ENCODE measurements at places on chromosomes 3 and 15.

DNA sequence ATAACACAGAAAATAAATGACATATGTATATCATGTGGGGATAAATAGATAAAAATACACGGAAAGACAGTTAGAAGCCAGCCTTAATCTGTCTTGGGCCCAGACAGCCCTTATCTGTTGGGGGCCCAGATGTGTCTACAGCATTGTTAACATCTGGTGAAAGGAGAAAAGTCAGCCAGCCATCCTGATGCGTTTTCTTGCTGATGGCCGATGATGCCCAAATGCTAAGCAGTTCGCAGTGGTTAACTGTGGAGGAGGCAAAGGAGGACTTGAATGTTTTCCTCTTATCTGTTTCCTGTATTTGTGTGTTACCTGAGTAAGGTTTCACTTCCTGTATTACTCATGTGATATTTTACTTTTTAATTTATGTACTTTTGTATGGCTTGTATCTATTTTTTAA lies 46.2 kb downstream of the NOX5 start:
- no peak for DNase-seq

DNA sequence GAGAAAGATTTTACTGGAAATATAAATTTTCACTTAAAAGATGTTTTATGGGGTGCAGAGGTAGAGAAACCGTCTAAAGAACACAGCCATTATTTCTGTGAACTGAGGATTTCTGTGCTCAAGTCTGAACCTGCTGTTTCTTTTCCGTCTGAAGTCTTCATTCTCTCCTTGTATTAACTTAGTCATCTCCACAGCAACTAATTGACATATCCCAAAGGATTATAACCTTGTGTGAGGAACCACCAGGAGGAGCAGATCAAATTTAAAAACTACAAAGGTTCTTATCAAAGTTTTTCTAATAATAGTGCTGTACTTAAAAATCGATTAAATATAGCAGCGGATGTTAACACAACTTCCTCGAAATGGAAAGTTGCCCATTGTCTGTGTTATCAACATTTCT lies 31.1 kb upstream of the ICE2 start:
- DNase-seq, result no peak

GRCh38 chr3:69579306-69580041 lies 159.8 kb upstream of the MITF start:
- no peak for DNase-seq

- no peak for DNase-seq
These were observed 139.0 kb downstream of the CTNNB1 start for GRCh38 chr3:41338276-41338675.

DNA sequence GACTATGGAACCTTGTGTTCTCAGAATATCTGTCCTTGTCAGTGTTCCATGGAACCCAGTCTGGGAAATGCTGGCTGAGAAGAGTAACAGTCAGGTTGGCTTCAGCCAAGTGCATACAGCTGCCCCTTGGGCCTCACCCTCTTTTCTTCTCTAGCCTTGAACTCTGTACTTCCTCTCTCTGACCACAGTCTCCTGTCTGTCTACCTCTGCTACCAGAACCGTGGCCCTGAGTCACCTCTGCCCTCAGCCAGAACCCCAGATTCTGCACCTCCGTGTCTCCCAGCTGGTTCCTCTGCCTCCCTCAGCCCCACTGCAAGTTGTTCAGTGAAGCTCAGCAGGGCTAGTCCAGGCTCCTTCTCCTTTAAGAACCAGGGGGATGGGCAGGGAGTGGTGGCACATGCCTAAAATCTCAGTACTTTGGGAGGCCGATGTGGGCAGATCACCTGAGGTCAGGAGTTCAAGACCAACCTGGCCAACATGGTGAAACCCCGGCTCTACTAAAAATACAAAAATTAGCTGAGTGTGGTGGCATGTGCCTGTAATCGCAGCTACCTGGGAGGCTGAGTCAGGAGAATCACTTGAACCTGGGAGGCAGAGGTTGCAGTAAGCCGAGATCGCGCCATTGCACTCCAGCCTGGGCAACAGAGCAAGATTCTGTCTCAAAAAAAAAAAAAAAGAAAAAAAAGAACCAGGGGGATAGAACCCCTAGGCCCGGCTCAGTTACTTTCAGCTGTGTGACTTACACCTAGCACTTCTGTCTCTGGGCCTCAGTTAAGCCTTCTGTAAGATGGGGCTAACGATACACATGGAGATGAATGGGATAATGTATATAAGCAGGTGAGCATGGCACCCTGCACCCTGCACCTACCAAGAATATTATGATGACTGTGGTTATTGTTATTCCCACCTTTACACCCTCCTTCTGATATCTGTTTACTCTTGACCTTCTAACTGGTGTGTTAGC lies 24.3 kb upstream of the TATDN2 start:
- DNase-seq, result no peak

DNA sequence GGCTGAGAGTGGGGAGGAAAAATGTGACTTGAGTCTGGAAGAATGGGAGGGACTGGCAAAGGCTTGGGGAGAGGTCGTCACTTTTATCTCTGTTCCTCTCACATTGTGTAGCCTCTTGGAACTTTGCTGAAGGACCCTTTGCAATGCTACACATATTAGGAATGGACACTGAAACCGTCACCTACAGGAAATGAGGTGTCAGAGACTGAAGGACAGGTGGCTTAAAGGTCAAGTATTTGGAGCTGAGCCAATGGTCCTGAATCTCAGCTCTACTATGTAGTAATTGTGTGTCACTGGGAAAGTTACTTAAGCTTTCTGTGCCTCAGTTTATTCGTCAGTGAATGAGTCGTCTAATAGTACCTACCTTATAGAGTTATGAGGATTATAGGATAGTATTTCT lies 14.7 kb downstream of the MCTP2 start:
- DNase-seq, result no peak

- no peak for DNase-seq
These were observed 78.3 kb downstream of the SHQ1 start for GRCh38 chr3:72769758-72770540.

DNA sequence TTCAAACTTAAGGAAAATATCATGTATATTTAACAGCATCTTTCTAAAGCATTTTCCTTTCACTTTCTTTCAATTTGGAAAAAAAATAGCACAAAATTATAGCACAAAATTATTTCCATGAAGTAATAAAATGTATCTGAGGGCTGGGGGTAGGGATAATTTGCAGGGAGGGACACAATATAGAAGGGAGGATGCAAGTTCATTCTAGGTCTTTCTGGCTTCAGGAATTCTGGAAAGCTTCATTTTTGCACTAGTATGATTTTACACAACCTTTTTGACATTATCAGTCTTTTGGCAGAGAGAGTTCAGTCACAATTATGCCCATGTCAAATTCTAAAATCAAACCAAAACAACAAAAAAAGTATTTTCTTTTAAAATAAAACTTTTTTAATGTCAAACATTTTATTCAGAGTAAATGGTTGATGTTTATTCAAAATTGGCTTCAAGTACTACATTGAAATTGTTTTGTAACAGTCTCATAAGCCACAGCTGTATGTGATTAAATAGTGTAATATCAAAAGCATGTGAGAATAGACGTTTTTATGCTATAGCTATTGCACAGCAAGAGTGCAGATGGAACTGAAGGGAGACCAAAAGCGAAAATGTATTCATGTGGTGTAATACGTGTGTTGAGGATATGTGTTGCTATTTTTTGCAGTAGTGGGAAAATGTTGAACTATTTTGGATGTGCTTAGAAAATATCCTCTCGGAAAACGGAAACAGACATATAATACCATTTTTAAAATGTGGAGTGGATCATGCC lies 5.8 kb downstream of the RBMS3 start:
- no peak for DNase-seq

DNA sequence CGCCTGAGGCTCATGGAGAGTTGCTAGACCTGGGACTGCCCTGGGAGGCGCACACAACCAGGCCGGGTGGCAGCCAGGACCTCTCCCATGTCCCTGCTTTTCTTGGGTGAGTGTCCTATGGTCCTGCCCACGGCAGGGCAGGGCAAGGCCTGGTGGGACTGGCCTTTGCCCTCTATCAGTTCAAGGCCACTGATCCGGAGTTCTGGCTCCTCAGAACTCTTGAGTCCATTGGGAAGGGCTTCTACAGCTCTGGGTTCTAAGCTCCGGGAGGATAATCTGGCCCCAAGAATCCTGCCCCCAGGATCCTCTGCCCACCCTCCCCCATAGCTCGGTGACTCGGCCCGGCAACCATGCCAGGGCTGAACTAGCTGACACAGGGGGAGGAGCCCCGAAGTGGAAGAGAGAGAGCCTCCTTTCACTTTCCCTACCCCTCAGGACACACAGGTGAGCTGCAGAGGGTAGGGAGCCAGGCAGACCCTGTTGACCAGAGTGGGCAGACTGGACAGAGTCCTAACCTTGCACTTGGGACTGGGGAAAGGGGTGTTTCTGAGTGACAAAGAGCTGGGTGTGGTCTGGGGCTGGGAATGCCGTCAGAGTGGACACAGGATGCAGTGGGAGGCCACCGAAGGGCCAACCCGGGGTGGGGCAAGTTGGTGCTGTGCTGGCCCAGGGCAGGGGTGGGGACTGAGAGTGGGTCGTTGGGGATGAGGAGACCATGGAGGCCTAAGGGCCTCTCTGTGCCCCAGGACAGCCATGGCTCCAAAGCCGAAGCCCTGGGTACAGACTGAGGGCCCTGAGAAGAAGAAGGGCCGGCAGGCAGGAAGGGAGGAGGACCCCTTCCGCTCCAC lies 664 bp downstream of the PARP3 start:
- no peak for DNase-seq

GRCh38 chr3:143439817-143440216 lies 320.2 kb downstream of the CHST2 start:
- no peak for DNase-seq

DNA sequence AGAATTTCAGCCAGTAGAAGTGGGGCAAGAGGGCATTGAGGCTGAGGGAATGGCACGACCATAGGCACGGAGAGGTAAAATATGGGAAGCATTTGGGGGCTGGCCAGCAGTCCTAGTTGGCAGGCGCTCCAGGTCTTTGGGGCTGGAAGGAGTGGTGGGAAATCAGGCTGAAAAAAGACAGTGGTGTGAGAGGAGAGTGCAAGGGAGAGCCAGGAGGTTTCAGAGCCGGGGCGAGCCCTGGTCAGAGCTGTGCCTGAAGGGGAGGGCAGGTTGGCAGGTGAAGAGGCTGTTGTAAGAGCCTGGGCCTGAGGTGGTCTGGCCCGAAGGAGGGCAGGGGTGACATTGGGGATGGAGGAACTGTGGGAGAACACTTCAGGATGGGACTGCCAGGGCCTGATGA lies 1.6 kb upstream of the IDH3A start:
- no peak for DNase-seq

GRCh38 chr3:8767667-8768363 lies 1.6 kb downstream of the OXTR start:
- peak; percentile 26 for DNase-seq

GRCh38 chr3:152555666-152556291 lies 279.2 kb upstream of the P2RY1 start:
- no peak for DNase-seq

- peak; percentile 2 for DNase-seq
These were observed 61.4 kb upstream of the IMPG2 start for GRCh38 chr3:101381809-101382208.

GRCh38 chr3:40961104-40961857 lies 238.0 kb upstream of the CTNNB1 start:
- no peak for DNase-seq

DNA sequence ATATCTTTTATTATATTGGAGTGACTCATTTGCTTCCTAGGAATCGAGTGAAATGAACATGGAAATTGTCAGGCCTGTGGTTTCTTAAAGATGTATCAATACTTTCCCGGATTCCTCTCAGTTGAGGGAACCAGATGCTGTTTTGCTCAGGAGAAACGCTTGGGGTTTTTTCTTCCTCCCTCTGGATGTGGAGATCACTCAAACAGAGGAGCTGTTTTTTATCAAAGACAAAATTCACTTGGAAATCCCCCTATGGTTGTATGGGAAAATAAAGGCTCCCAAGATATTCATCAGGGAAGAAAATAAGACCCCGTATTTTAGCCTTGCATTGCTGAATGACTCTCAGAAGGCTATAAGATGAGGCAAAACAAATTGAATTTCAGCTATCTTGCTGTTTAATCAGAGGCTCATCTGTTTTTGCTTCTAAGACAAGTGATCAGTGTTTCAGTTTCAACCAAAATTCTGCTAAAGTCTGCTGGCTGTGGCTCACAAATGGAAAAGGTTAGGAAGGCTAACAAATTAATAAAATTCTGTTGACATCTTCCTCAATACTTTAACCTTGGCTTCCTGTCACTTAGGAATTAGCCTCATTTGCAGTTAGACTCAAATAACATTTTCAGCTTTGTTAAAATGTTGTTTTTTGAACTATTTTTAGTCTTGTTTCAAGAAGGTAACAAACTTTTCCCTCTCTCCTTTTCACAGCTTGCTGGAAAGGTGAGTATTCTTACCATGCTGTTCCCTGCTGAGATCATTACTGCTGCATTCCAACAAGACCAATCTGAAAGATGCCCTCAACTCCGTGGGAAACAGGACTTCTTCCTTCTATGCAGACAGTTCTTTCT lies 83.6 kb downstream of the COL6A5 start:
- no peak for DNase-seq

GRCh38 chr3:24829011-24829581 lies 334.4 kb upstream of the THRB start:
- peak; percentile 36 for DNase-seq
